ENCODE measurements at places on chromosomes 1 and 21.

DNA sequence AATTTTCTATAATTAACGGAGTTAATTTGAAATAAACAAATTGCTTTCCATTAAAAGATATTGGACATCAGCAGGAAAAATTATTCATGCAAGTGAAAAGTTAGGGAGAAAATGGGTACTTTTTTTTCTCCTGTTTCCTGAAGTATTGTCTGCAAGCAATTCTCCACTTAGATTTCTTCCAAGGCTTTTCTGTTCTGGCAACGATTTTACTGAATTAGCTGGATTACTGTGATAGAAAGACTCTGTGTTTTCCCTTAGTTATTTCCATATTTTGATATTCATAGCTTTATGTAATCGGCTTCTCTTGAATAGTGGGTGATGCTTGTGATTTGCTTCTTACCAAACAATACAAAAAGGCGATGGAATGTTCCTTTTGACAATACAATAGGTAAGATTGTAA is 1333.9 kb downstream of the AMY1C start:
- no peak for DNase-seq

- no peak for DNase-seq
Observed at GRCh38 chr1:21509351-21510112, at the start of gene ALPL. Gene ALPL, plus strand, starts transcription at chr1:21509423. Its CDS starts 44,659 bp downstream, at chr1:21554082.

DNA sequence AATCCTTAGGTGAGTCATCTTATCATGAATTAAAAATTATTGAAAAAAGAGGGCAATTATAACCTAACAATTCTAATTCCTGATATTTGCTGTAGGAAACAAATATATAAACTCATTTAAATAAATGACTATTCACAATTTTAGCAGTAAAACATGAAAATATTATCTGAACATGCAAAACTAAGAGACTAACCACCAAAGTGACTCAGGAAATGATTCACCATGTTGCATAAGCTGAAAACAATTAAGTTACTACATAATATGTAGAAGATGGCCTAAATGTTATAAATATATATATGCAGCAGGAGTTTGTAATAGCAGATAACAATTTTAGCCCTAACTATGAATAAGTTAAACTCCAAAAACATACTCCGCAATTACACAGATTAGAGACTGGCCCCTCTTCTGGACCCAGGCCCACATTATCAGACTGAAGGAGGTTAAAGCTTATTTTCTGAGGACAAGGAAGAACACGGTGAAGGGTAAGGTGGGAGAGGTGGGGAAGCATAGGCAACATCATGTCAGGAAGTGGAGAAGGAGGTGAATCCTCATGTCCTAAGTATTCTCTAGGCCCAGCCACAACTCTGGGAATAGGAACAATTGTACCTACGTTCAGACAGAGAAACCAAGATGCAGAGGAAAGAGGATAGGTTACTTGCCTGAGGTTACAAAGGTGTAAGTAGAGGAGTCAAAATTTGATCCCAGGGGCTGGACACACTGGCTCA is 15.6 kb upstream of the AIM2 start:
- DNase-seq = no peak

DNA sequence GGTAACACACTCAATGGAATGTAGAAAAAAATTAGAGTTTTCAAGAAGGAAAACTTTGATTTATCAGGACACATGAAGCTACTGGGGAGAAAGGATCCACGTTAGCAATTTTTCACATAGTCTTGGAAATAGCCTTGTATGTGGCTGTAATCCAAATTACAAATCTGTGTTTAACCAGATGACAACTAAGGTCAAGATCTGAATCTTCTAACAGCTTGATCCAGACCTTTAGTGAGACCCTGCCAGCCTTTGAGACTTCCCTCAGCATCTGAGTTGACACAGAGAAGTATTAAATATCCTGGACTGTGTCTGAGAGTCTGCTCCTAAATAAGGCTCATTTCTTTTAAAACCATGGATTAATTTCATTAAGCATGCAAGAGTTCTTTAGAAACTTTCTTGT is 135.9 kb upstream of the KCNK2 start:
- DNase-seq = no peak

DNA sequence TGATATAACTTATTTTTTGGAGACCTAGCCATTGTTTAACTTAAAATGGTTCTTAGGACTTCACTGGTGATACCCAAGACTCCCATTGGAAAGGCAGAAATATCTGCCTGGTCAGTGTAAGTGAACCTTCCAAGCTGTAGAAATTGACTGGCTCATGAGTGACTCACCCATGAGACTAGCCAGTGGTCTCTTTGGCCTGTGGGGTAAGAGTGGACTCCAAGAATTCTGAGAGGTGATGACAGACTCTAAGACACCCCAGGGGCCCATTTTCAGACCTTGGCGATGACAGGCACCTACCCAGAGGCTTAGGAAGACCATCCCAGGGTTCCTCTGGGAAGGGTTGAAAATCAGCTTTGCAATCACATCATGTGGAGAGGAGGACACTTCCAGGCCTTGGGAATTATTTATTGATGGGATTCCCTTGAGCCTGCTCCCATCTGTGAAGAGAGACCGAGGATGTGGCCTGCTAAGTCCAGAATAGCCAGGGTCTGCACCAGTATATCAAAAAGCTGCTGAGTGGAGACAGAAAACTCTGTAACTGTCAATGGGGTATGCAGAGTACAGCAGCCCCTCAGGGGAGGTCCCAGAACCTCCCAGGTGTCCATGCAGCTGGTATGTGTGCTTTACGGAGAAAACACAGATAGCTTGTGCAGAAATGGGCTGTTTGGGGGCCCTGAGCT is 78.9 kb downstream of the KAZN start:
- no peak for DNase-seq

- no peak for DNase-seq
Observed at GRCh38 chr1:231965615-231966014, 339.0 kb downstream of the DISC1 start.

DNA sequence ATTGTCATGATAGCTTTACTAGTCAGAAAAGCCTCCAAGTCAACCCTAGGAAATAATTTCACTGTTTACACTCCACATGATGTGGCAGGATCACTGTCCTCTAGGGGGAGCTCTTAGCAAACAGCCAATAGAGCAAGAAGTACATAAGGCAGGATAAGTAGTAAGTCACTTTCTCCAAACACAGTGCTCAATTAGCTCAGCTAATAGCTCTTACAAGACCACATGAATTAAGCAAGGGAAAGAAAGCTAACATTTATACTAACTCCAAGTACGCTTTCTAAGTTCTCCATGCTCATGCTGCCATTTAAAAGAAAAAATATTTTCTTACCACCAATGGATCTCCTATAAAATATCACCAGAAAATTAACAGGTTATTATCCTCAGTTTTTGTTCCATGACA is 66.9 kb upstream of the LRIF1 start:
- peak; percentile 35 for DNase-seq

DNA sequence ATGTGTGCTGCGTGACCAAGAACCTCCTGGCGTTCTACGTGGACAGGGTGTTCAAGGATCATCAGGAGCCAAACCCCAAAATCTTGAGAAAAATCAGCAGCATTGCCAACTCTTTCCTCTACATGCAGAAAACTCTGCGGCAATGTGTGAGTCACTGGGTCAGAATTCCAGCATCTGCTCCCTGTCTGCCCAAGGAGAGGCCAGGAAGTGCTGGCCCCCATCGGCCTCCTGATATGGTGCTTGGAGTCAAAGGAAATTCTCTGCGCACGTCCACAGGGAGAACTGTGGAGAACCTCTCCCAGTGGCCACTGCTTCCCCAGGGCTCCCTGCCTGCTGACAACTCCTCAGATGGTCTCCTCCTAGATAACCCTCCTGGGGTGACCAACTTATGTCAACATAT is 25.6 kb upstream of the IL20 start:
- DNase-seq = no peak

- no peak for DNase-seq
Observed at GRCh38 chr1:20117236-20117635, 2.1 kb downstream of the PLA2G2D start.

DNA sequence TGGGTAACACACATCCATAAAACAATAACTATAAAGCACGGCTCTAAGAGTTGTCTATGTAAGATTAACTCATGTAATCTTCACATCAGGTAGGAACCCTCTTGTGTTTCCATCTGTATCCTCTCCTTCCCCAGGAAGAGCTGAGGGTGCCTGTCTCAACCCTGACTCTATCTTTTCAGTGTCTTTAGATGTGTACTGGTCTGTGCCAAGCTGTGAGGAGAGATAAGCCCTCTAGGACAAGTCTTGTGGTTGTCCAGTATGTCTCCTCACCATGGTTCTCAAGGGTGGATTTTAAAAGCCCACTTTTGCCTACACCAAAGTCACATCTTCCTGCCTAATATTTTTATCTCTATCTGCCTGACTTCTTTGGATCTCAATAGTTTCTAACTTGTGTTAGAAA is 300.1 kb downstream of the KCNT2 start:
- DNase-seq = no peak

GRCh38 chr1:166980383-166980782 is 5.0 kb upstream of the ILDR2 start:
- no peak for DNase-seq

DNA sequence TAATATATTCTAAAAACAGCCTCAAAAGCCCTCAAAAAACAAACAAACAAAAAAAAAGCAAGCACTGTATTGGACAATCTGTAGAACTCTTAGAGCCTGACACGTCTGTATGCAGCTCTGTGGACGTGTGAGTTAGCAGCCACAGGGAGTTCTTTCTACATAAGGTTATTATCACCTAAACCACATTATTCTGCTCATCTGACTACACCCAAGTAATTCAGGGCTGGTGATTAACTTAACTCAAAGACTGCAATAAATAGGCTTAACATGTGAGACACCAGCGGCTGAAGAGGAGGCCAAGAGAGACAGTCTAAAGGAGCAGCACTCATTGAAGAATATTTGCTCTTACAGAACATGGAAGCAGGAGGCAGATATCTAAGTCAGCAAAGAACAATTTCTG is 316.0 kb downstream of the VAV3 start:
- DNase-seq = no peak

- DNase-seq = no peak
Observed at GRCh38 chr1:156150333-156151011, 2.9 kb upstream of the SEMA4A start.

DNA sequence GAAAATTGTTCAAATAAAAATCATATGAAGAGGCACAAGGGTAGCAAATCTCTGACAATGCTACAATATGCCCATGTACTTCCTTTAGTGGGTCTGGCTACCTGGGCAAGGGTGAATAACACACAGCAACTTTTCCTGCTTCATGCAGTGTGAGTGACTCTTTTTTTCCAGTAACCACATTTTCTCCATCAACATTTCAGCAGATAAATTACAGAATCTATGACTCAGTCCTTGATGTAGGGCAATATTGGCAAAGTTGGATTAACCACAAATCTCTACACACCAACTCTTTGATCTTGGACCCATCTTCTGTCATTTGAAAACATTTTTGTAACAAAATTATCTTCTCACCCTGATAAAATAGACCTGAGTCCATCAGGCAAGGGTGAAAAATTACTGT is 31.7 kb downstream of the ERICH3 start:
- no peak for DNase-seq

GRCh38 chr21:37917612-37918011 is 1.4 kb upstream of the KCNJ6 start:
- DNase-seq = no peak

DNA sequence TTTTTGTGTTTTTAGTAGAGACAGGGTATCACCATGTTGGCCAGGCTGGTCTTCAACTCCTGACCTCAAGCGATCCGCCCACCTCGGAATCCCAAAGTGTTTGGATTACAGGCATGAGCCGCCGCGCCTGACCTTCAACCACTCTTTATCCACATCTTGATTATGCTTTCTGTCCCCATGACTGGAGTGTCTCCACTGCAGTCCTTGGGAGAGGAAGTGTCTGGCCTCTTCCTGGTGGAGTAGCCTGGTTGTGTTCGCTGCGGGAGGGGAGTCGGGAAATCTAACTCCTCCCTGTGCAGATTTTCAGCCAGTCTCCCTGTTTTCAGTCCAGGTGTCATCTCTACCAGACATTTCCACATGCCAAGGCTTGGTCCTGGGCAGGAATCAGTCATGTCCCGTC is 9.7 kb downstream of the KISS1 start:
- DNase-seq = no peak

DNA sequence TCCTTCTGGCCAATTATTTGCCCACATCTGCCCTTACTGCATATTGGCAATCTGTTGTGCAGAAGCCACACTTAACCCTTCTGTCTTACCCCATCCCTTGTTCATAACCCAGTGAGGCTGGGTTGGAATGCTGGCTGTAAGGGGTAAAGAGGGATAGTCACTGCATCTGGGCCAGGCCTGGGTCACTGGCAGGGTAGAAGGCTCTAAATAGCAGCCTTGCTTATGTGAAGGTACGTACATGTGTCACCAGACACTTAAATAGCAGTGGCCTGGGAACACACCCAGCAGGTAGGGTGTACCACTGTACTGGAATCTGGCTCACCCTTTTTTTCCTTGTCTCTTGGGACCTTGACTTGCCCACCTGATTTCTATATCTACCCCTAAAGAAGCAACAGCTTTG is 9.9 kb upstream of the TARS2 start:
- DNase-seq = no peak

Data from T-helper 2 cell treated with Interferon-gamma antibody and Interleukin-4, amounts not matched to agents 5 μg/mL and 100 μg/mL, for 36 hours (primary cell).